ENCODE measurements at places on chromosomes 1 and 21.

GRCh38 chr1:210294999-210295745 lies 33.5 kb upstream of the HHAT start:
- peak; percentile 41 for DNase-seq

GRCh38 chr1:175129182-175129581 lies 61.5 kb downstream of the TNN start:
- DNase-seq: no peak

DNA sequence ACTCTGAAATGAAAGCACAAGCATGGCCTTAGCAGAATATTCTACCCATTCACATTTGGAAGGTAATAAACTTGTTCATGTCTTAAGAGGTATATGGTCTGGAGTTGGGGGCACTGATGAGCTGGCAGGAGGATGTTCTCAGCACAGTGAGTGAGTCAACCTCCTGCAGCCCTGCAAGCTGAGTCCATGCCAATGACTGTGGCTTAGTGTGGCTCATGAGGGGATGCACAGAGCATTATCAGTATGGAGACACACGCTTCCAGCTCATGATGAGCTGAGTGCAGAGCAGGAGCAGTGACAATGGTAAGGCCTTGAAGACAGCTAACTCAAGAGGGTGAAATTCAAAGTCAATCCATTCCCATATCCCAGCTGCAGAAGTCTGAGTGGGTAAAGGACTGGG lies 102.3 kb downstream of the TNFSF18 start:
- no peak for DNase-seq

DNA sequence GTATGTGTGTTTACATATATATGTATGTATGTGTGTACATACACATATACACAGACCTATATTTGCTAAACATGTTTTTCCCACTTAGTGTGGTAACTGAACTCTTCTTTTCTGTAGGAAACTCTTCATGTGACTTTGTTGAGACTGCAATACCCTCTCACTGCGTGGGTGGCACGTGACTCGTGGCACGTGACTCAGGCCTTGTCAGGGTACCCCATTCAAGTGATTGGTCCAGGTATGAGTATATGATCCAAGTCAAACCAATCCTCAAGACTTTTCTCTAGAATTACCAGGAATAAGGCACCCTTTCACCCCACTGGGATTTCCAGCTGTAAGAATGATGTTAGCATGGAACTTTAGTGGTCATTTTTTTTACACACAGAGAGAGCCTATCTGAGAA lies 149.2 kb upstream of the KCNK2 start:
- no peak for DNase-seq

DNA sequence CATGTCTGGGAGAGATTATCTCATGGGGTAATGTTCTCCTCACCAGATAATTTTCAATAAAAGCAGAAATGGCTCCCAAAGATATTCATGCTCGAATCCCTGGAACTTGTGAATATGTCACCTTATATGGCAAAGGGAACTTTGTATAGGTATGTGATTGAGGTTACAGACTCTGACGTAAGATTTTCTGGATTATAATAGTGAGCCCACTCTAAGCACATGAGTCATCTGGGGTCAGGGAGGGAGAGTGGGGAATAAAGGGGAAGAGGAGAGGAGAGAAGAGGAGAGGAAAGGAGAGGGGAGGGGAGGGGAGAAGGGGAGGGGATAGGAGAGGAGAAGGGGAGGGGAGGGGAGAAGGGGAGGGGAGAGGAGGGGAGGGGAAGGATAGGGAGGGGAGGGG lies 1193.9 kb downstream of the PLA2G4A start:
- DNase-seq: no peak

GRCh38 chr21:42756580-42757250 lies 103.3 kb downstream of the PDE9A start:
- no peak for DNase-seq

DNA sequence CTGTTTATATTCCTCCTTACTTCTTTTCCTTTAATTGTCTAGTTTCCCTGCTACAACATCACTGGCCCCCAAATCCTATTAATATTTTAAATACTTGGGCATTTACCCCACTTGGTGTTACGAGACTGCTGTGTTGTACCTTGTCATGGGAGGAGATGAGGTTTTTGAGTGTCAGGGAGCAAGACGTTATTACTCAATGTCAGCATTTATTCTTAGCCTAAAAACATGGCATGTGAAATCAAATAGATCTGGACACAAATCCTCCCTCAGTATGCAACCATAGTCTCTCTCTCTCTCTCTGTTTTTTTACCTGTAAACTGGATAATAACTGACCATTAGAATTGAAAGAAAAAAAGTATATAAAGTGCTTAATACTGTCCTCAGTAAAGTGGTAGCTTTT lies 4.6 kb downstream of the LRRC8B start:
- DNase-seq: no peak

DNA sequence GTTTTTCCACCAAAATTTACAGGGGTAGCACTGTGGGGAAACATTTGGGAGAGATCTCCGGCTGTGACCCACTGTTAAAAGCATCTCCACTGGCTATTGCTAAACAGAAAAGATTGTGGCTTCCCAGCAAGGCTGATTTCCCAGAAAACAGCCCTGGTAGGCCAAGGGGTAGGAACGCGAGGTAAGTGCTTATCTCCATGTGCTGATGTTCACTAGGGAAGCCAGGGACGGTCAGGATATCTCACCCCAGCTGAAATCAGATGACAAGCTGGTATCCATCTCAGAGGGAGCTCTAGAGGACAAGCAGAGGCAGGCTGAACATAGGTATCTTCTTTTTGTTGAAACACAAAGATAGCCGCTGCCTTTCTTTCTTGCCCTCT lies 63.6 kb downstream of the MIS18A start:
- DNase-seq: no peak
